Activated CD8-positive, alpha-beta T cell treated with anti-CD3 and anti-CD28 coated beads for 36 hours (primary cell): ENCODE measurements at places on chromosomes 4 and X. TPM values are rescaled to one million over a fixed set of nuclear protein-coding genes. Genes with fewer than 3 reads are reported as not detected.

GRCh38 chr4:8090744-8091301, 67.8 kb downstream of the ABLIM2 start:
- peaks cover 8% of the 10 kb centered on the region for H3K36me3 ChIP-seq
- DNase-seq = peak; percentile 25
- H3K27me3 ChIP-seq = no peaks in the 10 kb centered on the region
- H3K4me3 ChIP-seq = no peak overlapping the region

DNA sequence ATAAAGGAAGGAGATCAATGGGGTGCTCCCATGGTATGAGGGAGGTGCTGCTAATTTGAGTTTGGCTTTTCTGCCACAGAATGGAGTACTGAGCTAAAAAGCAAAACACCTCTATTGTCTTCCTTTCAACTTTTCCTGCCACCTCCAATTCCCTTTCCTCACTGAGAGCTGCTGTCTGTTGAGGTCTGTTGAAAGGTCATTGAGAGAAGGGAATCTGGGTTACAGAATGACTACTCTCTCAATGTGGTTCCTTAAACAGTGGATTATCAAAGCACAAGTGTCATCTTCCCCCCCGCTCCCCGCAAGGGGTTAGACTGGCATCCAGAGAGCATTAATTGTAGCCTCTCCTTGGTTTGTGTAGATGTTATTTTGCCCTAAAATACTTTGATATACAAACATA, 10.7 kb downstream of the USP9X start:
- H3K27ac ChIP-seq = peak overlapping the region; percentile 1
- no peak for DNase-seq
- H3K4me3 ChIP-seq = no peak overlapping the region
- H3K4me1 ChIP-seq = peaks cover 67% of the 10 kb centered on the region
- peaks cover 6% of the 10 kb centered on the region for H3K36me3 ChIP-seq

- no peaks in the 10 kb centered on the region for H3K27me3 ChIP-seq
- no peak overlapping the region for H3K27ac ChIP-seq
- H3K4me1 ChIP-seq = no peaks in the 10 kb centered on the region
- DNase-seq = no peak
- no peaks in the 10 kb centered on the region for H3K36me3 ChIP-seq
- no peak overlapping the region for H3K4me3 ChIP-seq
These were observed 1012.0 kb downstream of the RPA4 start for GRCh38 chrX:97895751-97896150.

DNA sequence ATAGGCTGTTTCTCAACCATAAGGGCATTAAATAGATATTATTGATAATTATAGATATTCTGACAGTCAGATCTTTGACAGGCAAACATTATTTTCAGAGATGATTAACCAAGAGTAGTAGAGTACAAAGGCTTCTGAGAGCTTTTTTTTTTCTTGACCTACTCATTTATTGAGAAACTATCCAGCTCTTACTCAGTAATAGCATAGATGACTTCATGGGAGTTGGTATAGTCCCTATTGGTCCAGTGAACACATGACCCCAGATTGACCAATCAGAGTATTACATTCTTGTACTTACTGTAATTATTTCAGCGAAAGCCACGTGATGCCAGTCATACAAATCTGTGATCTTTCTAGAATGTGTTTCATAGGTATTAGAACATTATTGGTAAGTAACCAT, 508.7 kb downstream of the FSTL5 start:
- H3K27me3 ChIP-seq = no peaks in the 10 kb centered on the region
- no peak for DNase-seq
- H3K4me3 ChIP-seq = no peak overlapping the region
- no peak overlapping the region for H3K27ac ChIP-seq
- H3K4me1 ChIP-seq = no peaks in the 10 kb centered on the region

- H3K36me3 ChIP-seq = peaks cover 8% of the 10 kb centered on the region
- no peak for DNase-seq
- H3K27me3 ChIP-seq = no peaks in the 10 kb centered on the region
These were observed 4.4 kb downstream of the GNPDA2 start for GRCh38 chr4:44722001-44722400.

GRCh38 chrX:153609917-153610835, 11.2 kb upstream of the CCNQ start:
- H3K4me3 ChIP-seq = peak overlapping the region; percentile 60
- peaks cover 5% of the 10 kb centered on the region for H3K4me1 ChIP-seq
- peak overlapping the region; percentile 61 for H3K27ac ChIP-seq
- no peaks in the 10 kb centered on the region for H3K27me3 ChIP-seq

GRCh38 chr4:100742045-100742444, 224.2 kb upstream of the EMCN start:
- H3K4me1 ChIP-seq = no peaks in the 10 kb centered on the region
- no peaks in the 10 kb centered on the region for H3K36me3 ChIP-seq
- peaks cover 2% of the 10 kb centered on the region for H3K27me3 ChIP-seq
- no peak overlapping the region for H3K4me3 ChIP-seq

DNA sequence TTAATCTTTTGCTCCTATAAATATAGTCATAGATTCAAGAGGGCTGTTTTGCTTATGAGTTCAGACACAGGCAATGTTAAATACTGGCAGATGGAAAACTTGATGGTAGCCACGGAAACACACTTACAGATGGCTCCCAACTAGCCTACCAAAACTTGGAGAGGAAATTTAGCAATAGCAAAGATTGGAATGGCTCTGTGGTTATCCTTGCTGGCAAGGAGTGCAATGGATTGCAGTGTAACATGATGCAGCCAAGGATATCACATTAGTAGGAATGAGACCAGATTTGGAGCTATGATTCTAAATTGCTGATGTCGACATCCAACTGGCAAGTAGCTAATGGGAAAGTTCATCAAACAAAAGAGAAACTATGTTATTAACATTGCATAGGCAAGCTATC, 791.0 kb upstream of the DIAPH2 start:
- no peaks in the 10 kb centered on the region for H3K4me1 ChIP-seq
- no peaks in the 10 kb centered on the region for H3K36me3 ChIP-seq
- no peak for DNase-seq

- H3K36me3 ChIP-seq = no peaks in the 10 kb centered on the region
- no peaks in the 10 kb centered on the region for H3K27me3 ChIP-seq
- H3K4me1 ChIP-seq = no peaks in the 10 kb centered on the region
- DNase-seq = no peak
- H3K27ac ChIP-seq = no peak overlapping the region
These were observed 1200.5 kb downstream of the C4orf33 start for GRCh38 chr4:130296448-130296847.

- DNase-seq = no peak
- no peaks in the 10 kb centered on the region for H3K36me3 ChIP-seq
- H3K4me1 ChIP-seq = no peaks in the 10 kb centered on the region
- no peak overlapping the region for H3K4me3 ChIP-seq
- H3K27ac ChIP-seq = no peak overlapping the region
These were observed 166.5 kb upstream of the SLIT2 start for GRCh38 chr4:20085156-20085555.

- H3K27me3 ChIP-seq = no peaks in the 10 kb centered on the region
- no peaks in the 10 kb centered on the region for H3K4me1 ChIP-seq
- no peak overlapping the region for H3K4me3 ChIP-seq
- H3K27ac ChIP-seq = no peak overlapping the region
- H3K36me3 ChIP-seq = no peaks in the 10 kb centered on the region
- peak; percentile 39 for DNase-seq
These were observed 17.0 kb upstream of the PAPSS1 start for GRCh38 chr4:107736924-107737448.

GRCh38 chr4:102503301-102503746, 2.2 kb downstream of the NFKB1 start:
- peak overlapping the region; percentile 93 for H3K4me3 ChIP-seq
- peak overlapping the region; percentile 92 for H3K27ac ChIP-seq
- peaks cover 29% of the 10 kb centered on the region for H3K4me1 ChIP-seq
- DNase-seq = no peak
- H3K36me3 ChIP-seq = peaks cover 43% of the 10 kb centered on the region

DNA sequence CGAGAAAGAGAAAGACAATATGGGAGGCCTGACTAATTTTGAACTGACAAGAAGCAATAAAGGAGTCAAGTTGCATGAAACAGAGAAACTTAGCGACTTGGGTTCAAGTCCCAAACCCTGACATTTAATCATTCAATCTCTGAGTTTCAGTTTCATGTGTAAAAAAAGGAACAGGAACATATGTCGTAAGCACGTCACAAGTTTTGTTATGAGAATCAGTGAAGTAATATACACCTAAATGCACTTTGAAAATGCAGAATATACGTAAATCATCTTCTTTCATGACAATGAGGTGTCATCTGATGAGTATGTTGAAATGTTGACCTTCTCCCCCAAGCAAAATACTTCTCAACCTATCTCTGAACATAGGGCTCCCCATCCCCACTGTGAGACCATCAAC, 10.4 kb downstream of the ACOT9 start:
- H3K4me1 ChIP-seq = peaks cover 24% of the 10 kb centered on the region
- no peaks in the 10 kb centered on the region for H3K27me3 ChIP-seq
- no peak for DNase-seq
- H3K36me3 ChIP-seq = peaks cover 21% of the 10 kb centered on the region
- peak overlapping the region; percentile 89 for H3K27ac ChIP-seq

- no peak for DNase-seq
- no peaks in the 10 kb centered on the region for H3K27me3 ChIP-seq
- H3K4me1 ChIP-seq = peaks cover 6% of the 10 kb centered on the region
- no peak overlapping the region for H3K4me3 ChIP-seq
- H3K27ac ChIP-seq = no peak overlapping the region
- no peaks in the 10 kb centered on the region for H3K36me3 ChIP-seq
These were observed 71.5 kb downstream of the TSPAN5 start for GRCh38 chr4:98586962-98587354.

DNA sequence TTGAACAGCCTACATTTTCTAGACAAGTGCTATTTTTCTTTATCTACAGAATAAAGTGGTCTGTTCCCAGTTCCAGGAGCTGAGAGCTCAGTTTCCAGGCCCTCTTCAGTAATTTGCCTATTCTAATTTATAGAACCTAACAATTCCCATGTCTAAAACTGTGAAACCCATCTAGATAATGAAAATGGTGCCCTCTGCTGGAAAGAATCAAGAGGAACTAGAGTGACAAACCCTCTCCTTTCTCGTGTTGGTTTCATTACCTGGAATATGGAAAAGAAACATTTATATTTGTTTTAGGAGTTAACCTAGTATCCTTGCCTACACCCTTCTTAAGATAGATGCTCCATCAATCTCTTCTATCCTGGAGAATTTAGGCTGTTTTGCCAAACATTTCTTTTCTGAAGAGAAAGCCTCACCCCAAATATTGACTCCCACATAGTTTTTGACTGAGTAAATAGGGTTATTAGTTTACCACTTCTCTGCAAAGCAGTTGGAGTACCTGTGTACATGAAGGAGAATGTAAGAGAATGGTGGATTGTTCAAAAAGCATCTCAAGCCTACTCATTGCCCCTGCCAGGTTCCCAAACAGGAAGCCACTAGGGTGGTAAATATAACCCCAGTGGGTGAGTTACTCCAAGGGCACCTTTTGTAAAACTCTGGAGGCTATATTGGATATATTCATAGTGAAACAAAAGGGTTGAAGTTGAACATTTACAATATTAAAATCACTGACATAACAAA, 121.6 kb downstream of the RASL11B start:
- H3K36me3 ChIP-seq = no peaks in the 10 kb centered on the region
- H3K27me3 ChIP-seq = no peaks in the 10 kb centered on the region
- no peak overlapping the region for H3K27ac ChIP-seq
- no peak for DNase-seq
- no peaks in the 10 kb centered on the region for H3K4me1 ChIP-seq
- no peak overlapping the region for H3K4me3 ChIP-seq

DNA sequence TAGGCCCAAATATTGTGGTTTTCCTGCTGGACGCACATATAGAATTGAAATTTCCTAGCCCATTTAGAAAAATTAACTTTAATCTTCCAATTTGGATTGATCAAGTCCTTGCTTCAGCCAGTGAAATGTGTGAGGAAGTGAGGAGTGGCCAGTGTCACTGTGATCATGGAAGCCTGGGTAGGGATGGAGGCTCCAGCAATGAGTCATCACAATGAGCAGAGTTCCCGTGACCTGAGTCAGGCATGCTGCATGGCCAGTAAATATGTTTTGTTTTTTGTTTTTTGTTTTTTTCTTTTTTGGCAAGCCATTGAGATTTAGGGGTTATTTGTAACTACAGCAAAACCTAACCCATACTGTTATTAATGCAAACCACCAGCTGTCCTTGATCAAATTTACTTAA, 52.1 kb downstream of the IDS start:
- H3K27ac ChIP-seq = no peak overlapping the region
- no peaks in the 10 kb centered on the region for H3K27me3 ChIP-seq
- no peak for DNase-seq
- H3K4me3 ChIP-seq = no peak overlapping the region
- H3K36me3 ChIP-seq = no peaks in the 10 kb centered on the region

DNA sequence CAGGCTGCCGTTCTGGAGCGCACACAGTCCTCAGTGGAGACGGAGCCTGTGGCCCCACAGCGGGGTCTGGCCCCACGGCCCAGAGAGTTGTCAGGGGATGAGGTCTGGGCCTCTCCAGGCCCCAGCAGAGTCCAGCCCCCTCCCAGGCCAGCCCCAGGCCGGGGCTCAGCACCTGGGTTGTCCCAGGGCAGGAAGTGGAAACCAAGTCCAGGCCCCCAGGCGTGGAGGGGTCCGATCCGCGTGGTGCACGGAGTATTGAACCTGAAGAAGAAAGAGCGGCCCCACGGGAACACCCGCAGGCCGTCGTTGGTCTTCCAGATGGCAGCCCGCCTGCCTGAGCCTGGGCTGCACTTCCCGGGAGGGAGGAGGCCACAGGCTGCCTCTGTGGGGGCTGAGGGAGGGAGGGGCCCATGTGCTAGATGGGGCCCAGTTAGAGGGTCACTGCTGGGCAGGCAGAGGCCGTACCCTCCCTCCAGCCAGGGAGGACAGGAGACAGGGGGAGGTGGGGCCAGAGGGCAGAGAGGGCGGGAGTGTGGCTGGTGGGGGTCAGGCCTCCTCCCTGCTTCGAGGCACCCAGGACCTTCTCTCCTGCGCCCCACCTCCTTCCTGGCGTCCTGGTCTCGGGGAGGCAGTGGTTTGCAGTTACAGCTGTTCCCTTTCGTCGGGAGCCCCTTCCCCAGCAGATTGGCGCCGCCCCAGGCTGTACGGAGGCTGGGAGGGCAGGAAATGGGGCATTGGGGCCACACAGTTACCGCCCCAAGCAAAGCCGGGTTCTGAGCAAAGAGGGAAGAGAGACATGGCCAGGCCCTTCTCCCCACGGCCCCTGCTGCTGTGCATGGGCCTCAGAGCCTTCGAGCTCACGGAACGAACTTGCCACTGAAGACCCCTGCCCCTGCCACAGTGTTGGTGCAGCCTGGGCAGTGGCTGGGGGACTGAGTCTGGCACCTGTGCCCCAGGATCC, 8.1 kb downstream of the HGFAC start:
- H3K4me1 ChIP-seq = no peaks in the 10 kb centered on the region
- no peak overlapping the region for H3K27ac ChIP-seq
- H3K4me3 ChIP-seq = no peak overlapping the region
- no peak for DNase-seq
- no peaks in the 10 kb centered on the region for H3K27me3 ChIP-seq

- no peaks in the 10 kb centered on the region for H3K4me1 ChIP-seq
- H3K4me3 ChIP-seq = no peak overlapping the region
- no peak for DNase-seq
- H3K27ac ChIP-seq = no peak overlapping the region
- H3K36me3 ChIP-seq = no peaks in the 10 kb centered on the region
These were observed 73.3 kb downstream of the DCTD start for GRCh38 chr4:182843808-182844325.

GRCh38 chr4:118751629-118752323, 66.6 kb downstream of the METTL14 start:
- no peak overlapping the region for H3K4me3 ChIP-seq
- no peaks in the 10 kb centered on the region for H3K4me1 ChIP-seq
- H3K36me3 ChIP-seq = peaks cover 13% of the 10 kb centered on the region

GRCh38 chr4:184499996-184500395, 25.6 kb upstream of the IRF2 start:
- H3K4me1 ChIP-seq = peaks cover 13% of the 10 kb centered on the region
- H3K27ac ChIP-seq = no peak overlapping the region
- no peak for DNase-seq
- H3K36me3 ChIP-seq = no peaks in the 10 kb centered on the region
- no peaks in the 10 kb centered on the region for H3K27me3 ChIP-seq
- no peak overlapping the region for H3K4me3 ChIP-seq

PCDH18 gene
- not detected for total RNA-seq

SSX5 gene
- total RNA-seq = not detected

PARM1 gene
- not detected for total RNA-seq

RBM46 gene
- total RNA-seq = not detected

FAM90A26 gene
- total RNA-seq = not detected
